ENCODE measurements at places on chromosomes 5 and 9. TPM values are rescaled to one million over a fixed set of nuclear protein-coding genes. Genes with fewer than 3 reads are reported as not detected.

The CATSPER3 gene
- total RNA-seq, result 0.81 TPM

DNA sequence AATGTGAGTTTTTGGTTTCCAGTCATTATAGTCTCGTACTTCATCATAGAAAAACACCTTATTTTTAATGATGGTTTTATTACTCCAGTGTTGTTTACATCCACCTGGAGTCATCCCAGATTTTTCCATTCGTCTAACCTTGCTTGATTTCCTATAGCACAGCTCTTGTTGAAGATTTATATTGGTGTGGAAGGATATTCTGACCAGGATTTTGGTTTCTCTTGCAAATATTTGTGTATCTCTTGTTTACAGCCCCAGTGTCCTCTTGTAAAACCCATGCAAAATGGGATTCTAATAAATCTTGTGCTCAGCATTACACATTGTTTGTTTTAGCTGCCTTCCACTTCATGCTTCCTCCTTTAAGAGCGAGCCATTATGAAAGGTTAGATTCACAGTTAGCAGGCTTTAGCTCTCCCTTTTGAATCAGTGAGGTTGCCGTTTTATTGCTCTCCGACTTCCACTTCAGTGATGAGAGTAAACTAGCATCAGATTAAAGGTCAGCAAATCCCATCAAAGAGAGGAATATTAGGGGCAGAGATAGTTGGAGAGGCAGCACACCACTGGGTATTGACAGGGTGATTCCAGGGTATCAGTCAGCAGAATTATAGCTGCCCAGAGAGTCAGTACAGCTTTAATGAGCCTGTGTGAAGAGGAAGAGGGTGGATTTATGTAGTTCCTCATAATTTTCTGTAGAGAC, 157.1 kb downstream of the PBX3 start:
- DNase-seq, result no peak

- DNase-seq, result no peak
Observed at GRCh38 chr5:69492391-69492922, at the start of gene OCLN. Gene OCLN (plus strand): TSS chr5:69492790. CDS start chr5:69504245, 11,455 bp downstream.

GRCh38 chr9:94913550-94913949, 187.1 kb downstream of the AOPEP start:
- DNase-seq, result no peak

The SEC24A gene
- total RNA-seq, result 26.5 TPM

The SPATA31C2 gene
- total RNA-seq, result 0.07 TPM

- DNase-seq, result no peak
Observed at GRCh38 chr5:155057626-155058025, 44.1 kb downstream of the KIF4B start.

- no peak for DNase-seq
Observed at GRCh38 chr9:135002802-135003201, 84.7 kb upstream of the OLFM1 start.

The SERF1A gene
- total RNA-seq, result 12.9 TPM

The N4BP3 gene
- 1.8 TPM for total RNA-seq

GRCh38 chr5:76256116-76256889, 146.8 kb upstream of the IQGAP2 start:
- DNase-seq, result peak; percentile 55

The HBEGF gene
- total RNA-seq, result 28.9 TPM

DNA sequence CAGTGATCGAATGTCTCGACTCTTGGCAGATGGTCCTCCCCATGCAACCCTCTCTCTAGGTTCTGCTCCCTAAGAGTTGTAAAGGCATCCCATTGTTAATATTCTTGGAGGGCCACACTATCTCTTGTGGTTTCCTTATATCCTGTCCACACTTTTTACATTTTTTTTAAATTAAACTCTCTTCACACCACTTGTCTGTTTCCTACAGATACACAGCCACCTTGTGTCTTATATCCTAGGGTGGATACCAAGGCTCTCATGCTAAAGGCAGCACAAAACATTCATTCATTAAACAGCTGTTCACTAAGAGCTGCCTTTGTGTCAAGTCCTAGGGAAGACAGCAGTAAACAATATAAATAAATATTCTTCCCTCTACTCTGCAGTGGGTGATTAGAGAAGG, 60.5 kb upstream of the SHISAL2B start:
- no peak for DNase-seq

DNA sequence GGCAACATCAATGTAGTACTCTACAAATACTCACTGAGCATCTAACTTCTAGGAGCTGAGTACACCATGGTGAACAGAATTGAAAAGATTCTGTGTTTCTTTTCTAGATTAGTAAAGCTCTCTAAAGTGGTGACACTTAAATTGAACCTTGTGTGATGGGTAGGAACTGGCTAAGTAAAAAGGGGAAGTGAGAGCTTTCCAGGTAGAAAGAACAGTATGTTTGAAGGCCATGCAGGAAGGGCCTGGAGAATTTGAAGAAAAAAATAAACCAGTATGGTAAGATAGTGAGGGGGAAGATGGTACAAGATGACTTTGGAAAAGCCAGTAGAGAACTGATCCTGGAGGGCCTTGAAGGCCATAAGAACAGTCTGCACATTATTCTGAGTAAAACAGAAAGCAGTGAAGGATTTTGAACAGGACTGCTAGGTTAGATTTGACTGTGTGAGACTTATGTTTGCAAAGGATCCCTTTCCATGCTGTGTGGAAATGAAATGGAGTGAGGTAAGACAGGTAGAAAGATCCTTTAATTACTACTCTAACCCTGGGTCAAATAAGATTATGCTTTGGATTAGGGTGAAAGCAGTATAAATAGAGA, 46.7 kb upstream of the UBQLN1 start:
- no peak for DNase-seq

DNA sequence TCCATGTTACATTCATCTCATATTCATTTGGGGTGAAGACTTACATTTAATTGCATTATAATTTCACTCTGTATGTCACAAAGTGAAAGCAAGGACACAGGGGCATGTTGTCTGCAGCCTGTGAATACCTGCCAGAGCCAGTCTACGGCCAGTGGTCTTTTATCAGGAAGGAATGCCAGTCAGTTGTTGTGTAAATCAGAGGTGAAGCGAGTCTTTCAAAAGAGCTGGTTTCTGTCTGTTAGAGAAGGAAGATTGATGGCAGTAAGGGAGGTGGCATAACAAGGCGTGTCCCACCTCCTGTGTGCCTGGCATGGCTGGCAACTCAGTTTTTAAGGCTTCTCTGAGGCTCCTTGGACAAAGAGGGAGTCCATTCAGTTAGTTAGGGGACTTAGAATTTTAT, 18.1 kb upstream of the SYK start:
- DNase-seq, result no peak

DNA sequence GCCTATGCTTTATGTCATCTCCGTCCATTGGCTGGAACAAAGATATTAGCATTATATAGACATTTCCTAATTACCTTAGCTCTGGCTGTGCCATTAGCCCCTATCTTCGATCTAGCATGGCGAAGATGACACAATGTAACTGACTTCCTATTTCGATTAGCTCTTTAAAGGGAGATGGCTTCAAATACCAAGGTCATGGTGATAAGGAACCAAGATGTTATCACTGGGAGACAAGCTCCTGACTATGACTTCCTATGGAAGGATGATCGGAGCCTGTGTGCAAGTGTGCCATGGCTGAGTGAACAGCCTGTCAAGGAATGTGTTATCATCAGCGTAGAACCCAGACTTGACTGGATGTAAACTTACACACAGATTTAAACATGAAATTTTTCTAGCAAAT, 602.1 kb downstream of the PSAT1 start:
- DNase-seq, result no peak

GRCh38 chr9:77316058-77316457, 138.7 kb downstream of the VPS13A start:
- no peak for DNase-seq

The NIPAL4 gene
- 2.2 TPM for total RNA-seq

DNA sequence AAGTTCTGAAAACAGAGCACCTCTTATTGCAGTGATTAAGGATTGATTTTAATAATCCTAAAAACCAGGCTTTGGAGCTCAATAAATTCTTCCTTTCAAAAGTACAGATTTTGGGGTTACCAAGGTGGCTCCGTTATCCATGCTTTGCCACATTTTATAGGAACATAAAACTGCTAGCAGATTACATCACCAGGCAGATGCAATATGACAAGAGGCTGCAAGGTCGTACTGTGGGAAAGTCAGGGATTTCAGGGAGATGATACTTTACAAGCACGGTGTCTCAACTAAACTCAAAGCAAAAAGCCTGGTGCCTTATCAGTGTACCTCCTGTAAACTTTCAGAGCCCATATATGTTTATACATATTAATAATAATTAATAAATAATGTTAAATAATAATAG, 28.6 kb downstream of the ADAMTSL1 start:
- no peak for DNase-seq

The PCDHB9 gene
- total RNA-seq, result not detected

DNA sequence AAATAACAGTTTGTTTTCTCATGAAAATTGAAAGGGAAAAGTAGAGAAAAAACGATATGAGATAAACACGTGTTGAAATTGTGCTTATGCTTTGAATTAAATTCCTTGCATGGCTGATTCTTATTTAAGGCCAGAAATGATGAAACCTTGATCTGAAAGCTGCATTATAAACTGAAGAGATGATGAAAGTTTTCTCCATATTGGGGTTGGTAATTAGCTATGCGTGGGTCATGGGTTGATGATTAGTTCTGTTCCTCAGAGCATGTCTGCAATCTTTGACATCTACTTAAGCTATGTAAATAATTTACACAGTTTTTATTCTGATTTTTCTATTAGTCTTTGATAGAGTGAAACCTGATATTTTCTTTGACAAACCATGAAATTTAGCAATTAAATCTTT, 264.1 kb downstream of the CD180 start:
- DNase-seq, result no peak

Data from activated T-helper 1 cell treated with anti-CD3 and anti-CD28 coated beads, Interleukin-12 subunit alpha, Interleukin-12 subunit beta, Interleukin-2, Interleukin-4 antibody, amounts not matched to agents 30 ng/mL and 10 ng/mL and 1 ng/mL, durations not matched to agents 14 hours and 24 hours and 36 hours (primary cell).